Globus pallidus (tissue), 1 donor: ENCODE measurements at places on chromosomes 3 and 15.
A peak's percentile ranks its signal among the peaks of the same experiment; 100 is the strongest.

GRCh38 chr15:90648137-90649070, 68.7 kb upstream of the BLM start:
- DNase-seq: peak; percentile 65

- DNase-seq: no peak
Measured at GRCh38 chr15:97745481-97746071, 214.9 kb upstream of the ARRDC4 start.

GRCh38 chr3:138936741-138937689, 9.9 kb downstream of the FOXL2 start:
- DNase-seq: no peak

- no peak for DNase-seq
Measured at GRCh38 chr3:138032567-138032966, 22.6 kb downstream of the CLDN18 start.

DNA sequence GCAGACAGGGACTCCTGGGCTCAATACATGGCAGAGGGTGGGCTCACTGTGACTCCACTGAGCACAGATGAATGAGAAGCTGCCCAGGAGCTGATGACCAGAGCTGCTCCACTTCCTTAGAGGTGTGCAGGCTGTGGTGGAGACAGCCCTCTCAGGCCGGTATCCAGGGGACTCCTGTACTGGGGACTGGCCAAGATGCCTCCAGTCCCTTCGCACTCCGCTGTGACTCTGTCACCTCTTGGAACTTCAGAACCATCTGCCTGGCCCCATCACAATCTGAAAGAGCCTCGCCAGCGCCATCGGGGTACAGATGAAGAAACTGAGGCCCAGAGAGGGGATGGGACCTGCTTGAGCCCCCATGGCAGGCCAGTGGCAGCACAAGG, 111.2 kb downstream of the ETFA start:
- DNase-seq: no peak

- DNase-seq: no peak
Measured at GRCh38 chr15:85488997-85489396, 108.6 kb downstream of the AKAP13 start.

DNA sequence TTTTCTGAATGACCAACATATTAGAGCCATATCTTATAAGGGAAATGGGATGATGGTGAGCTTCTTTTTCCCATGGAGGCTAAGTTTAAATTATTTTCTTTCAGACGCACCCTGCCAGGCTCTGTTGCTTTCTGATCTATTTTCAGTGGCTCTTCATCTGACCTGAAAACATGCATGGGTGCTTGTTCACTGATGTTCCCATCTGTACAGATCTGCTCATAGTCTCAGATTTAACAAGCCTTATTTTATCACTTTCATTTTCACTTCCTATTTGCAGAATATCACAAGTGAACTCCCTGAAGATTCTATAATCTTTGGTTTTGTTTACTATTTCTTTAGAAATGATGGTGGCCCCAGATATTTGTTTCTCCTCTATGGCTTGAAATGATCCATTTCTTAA, 31.1 kb upstream of the SUCLG2 start:
- DNase-seq: no peak

GRCh38 chr3:117350371-117350770, 640.8 kb downstream of the TUSC7 start:
- peak; percentile 35 for DNase-seq

DNA sequence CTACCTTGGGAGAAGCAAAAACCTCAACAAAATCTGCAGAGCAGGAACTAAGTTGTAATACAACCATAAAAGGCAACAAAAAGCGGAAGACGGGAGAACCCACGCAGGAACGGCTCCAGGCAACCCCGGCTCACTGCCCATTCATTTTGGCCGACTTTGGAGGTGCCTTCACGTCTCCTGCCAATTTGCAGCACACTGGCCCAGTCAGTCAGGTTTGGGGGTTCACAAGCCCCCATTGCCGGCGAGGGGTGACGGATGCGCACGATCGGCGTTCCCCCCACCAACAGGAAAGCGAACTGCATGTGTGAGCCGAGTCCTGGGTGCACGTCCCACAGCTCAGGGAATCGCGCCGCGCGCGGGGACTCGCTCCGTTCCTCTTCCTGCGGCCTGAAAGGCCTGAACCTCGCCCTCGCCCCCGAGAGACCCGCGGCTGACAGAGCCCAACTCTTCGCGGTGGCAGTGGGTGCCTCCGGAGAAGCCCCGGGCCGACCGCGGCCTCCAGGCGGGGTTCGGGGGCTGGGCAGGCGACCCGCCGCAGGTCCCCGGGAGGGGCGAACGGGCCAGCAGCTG, 463 bp downstream of the TERC start:
- peak; percentile 45 for DNase-seq

GRCh38 chr3:139260793-139261736, 82.8 kb upstream of the MRPS22 start:
- DNase-seq: no peak

- DNase-seq: no peak
Measured at GRCh38 chr3:151478335-151478697, 17.5 kb upstream of the IGSF10 start.

DNA sequence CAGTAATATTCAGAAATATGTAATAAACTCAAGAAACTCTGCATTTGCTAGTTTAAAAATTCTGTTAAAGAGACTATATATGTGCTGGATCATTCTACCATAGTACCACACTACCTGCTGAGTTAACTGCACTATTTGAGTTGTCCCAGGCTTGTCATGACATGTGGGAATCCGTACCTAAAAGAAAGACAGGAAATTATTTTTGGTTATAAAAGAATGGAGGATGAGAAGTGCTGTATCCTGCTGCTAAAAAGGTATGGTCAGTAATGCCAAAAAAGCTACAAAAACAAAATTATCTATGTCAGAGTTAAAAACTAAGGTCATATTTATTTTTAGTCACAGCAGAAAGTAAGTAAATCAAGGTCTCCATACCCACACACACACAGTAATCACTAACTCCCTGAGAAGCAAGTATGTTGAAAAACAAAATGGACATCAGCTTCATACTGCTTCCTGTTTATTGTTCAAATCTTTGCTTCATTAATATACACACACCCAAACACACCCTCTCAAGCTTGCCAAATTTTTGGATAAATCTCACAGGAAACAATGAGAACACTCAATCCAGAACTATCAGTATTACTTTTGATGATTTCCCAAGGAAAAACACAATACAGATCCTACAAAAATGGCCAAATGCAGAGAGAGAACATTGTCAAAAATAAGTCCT, 33.7 kb downstream of the DENND6A start:
- DNase-seq: no peak

- no peak for DNase-seq
Measured at GRCh38 chr3:44160818-44161217, 80.9 kb upstream of the TOPAZ1 start.

GRCh38 chr3:29582273-29582672, 301.4 kb downstream of the RBMS3 start:
- peak; percentile 31 for DNase-seq

GRCh38 chr3:52062505-52062904, 6.1 kb upstream of the DUSP7 start:
- DNase-seq: no peak

GRCh38 chr3:156431334-156432124, 123.4 kb downstream of the SSR3 start:
- no peak for DNase-seq

GRCh38 chr3:100775226-100775625, 65.9 kb downstream of the TFG start:
- DNase-seq: no peak

GRCh38 chr15:78457101-78457500, 19.1 kb downstream of the IREB2 start:
- peak; percentile 18 for DNase-seq

- DNase-seq: no peak
Measured at GRCh38 chr3:141091426-141091825, 40.3 kb downstream of the SPSB4 start.

DNA sequence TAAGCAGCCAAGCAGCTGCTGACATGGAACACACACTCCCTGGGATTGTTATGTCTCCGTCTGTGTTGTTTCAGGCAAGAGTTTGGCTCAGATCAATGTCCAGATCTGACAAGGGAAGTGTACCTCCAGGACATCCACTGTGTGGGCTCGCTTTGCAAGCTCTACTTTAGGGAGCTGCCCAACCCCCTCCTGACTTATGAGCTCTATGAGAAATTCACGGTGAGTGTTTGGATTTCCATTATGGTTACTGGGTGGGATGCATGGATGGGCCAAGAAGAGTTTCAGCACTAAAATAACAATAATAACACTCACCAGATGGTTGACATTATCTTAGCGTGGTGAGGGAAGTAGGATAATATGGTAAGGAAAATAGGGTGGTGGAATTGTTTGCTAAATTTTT, 74.1 kb downstream of the ARHGAP31 start:
- no peak for DNase-seq

DNA sequence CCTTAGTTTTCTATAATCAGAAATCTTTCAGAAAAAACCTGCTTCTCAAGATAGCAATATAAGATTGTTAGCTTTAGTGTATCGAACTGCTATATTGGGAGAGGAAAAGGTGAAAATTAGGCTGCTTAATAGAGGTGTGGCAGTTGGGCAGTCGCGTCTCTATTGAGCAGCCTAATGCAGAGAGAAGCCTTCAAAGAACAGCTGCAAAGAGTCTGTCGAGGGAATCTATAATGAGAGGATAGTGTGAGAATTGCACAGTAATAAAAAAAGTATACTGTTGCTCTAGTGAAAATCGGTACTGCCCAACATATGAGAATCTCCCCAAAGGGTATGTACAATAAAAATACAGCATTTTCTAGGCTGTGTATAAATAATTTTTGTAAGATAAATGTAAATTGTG, 184.4 kb downstream of the TCF12 start:
- no peak for DNase-seq

GRCh38 chr15:73599934-73600333, 33.3 kb downstream of the NPTN start:
- no peak for DNase-seq

GRCh38 chr15:72047020-72047419, 70.9 kb downstream of the MYO9A start:
- no peak for DNase-seq

GRCh38 chr3:129460155-129460554, 20.1 kb downstream of the IFT122 start:
- no peak for DNase-seq

DNA sequence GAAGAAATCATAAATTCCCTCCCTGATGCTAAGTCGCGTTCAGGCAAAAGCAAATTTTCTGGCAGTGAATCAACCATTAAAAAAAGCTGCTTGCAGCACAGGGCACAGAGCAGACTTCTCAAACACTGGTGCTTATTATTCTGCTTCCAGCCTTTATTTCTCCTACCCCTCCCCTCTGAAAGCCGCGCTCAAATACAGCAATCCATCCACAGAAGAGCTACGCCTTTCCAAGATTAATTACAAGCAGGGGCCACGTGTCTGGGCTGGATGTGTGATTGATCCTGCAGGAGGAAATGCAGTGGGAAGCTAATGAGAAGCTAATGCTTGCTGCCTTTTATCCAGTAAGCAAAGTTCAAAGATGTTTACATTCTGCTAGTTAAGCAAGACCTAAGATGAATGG, 134.9 kb upstream of the TOPAZ1 start:
- DNase-seq: peak; percentile 81

GRCh38 chr3:122055215-122055614, at the start of gene CD86:
TSS of gene CD86 (plus strand) at chr3:122055362. CDS start at chr3:122055490, 128 bp downstream.
- peak; percentile 38 for DNase-seq

DNA sequence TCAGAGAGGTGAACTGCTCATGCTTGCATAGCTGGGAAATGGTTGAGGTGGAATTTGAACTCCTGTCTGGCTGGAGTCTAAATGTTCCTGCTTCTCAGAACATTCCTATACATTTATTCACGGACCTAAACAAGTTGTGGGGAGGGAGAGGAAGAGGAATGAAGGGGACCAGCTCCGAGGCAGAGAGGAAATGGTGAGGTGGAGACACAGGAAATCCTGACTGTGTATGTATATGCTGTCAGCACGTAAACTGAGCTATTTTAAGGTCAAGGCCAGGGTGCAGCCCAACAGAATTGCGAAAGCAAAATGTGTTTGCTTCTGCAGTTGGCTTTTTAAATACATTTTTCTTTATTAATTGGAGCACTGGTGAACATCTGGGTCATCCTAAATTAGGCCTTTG, 74.1 kb upstream of the POMGNT2 start:
- DNase-seq: no peak

DNA sequence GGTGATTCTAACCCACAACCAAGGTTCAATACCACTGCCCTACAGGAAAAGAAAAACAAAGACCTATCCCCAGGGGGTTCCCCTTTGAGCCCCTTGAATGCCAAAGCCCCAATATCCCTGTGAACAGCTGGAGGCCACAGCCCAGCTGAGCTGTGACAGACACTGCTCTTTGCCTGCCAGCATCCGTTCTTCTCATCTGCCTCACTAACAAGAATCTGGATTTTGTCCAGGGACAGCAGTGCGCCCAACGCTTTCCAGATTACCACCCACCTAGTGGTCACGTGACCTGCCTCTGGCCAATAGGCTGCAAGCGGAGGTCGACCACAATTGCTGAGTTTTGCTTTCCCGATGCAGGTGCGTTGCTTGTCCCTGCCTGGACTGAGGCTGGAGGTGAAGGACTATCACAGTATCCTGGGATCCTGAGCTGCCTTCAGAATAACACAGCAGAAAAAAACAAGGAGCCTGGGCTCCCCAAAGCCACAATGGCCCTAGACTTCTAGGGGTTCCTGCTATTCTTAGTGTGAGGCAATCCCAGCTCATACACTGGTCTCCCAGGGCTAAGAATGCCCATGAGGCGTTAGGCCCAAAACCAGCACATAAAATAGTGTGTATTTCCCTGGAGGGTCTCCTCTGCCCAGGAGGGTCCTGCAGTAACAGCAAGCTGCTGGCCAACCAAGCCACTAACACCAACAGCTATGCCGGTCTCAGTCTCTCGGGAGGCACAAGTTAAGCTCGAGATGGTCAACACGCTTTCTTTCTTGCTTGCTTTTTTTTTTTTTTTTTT, 13.8 kb downstream of the BDH1 start:
- peak; percentile 52 for DNase-seq

DNA sequence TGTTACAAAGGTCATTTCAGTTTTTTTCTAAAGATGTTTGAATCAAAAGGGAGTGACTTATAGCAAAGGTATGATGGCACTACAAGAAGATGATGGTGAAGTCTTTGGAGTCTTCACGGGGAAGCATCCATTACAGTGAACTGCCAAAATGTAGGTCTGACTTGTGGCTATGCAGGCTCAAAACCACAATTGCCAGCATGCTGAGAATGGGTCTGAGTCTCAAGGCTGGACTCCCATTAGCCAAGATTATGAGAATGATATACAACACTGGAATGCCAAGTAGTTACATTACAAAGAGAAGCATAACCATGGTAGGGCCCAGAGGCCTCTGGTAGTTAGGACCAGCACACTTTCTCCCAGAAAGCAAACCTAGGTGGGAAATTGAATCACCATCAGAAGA, 194.2 kb downstream of the MTHFS start:
- no peak for DNase-seq

- no peak for DNase-seq
Measured at GRCh38 chr3:90032980-90033641, 925.7 kb downstream of the EPHA3 start.

DNA sequence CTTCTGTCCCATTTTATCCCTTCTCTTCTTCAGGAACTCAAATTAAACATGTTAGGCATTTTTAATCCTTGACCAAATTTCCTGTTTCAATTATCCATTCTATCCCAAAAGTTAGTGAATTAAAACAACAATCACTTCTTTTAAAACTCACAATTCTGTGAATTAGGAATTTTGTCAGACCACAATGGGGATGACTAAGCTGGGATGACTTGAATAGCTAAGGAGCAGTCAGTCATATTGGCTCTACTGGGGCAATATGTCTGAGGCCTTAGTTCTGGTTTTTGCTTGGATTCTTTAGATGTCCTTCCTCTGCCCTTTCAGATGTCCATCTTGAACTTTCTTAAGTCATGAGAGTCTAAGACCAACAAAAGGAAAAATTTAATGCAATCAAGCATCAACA, 178.2 kb upstream of the TGFBR2 start:
- DNase-seq: no peak

GRCh38 chr15:29058903-29059539, 173.2 kb downstream of the APBA2 start:
- DNase-seq: no peak
